GOT3 (cell line): ENCODE measurements at places on chromosomes 6 and 20.

GRCh38 chr6:1099264-1099663 is 212.6 kb upstream of the FOXQ1 start:
- no peak for DNase-seq

DNA sequence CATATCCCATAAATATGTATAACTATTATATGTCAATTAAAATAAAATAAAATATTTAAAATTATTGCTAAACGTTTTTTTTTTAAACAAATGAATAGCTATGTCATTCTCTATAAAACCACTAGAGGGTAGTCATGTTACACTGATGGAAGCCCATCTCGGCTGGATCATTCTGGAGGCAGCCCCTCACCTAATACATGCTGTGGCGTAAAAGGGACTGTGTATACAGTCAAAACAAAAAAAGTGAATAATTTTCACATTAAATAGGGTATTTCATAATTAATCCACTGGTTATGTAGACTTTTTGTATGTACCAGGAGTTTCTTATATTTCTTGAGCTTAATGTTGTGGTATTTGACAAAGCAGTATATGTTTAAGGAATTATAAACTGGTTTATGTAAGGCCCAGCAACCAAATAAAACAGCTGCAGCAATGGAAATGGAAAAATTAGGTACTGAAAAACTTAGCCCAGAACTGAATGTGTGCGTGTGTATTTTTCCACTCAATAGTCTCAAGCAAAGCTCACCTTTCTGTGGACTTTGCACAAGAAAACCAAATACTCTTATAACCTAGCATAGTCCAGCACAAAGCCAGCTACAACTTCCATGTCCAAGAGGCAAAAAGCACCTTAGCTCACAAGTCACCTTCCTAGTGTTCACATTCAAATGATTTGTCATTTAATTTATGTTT is 81.7 kb downstream of the COL9A1 start:
- no peak for DNase-seq

DNA sequence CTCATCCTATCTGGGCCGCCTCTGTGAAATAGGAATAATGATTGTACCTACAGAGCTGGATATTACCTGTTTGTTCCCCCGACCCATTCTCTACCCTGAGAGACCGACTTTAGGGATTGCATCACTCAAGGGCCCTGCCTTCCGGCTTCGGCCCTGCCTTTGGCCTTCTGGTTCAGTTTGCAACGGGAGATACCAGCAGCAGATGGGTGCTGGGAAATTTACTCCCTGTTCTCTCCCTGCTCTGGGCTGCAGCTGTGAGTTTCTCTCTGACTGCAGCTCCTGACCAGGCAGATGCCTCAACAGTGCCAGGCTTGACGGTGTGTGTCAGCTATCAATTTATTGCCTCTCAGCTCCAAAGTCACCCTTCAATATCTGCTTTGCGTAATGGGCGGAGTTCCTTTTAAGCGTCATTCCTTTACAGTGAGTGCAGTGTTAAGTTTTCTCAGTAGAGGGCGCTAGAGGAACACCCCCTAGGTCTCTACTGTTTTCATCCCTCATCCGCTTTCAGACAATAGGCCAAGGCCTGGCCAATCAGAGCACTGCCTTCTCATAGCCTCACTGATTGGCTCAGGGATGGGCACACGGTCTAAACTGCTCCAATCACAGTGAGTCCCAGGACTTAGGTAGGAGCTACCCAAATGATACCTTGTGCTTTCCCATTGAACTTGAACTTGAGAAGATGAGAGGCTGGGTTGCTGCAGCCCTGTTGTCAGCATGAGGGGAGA is 30.0 kb downstream of the KCNG1 start:
- DNase-seq = no peak

DNA sequence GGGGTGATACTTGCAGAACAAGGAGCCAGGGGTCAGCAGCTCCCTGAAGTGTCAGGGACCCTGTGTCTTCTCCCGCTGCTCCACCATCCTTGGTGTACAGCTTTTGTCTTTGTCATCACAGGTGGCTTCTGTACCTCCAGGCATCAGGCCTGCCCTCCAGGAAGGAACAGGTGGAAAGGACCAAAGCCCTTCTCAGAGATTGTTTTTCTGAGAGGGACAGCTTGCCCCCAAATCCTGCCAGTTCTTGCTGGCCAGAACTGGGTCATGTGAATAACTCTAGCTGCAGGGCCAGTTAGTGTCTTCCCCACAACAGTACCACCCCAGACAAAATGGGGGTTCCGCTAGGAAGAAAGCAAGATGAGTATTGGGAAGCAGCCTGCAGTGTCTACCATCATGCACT is 31.4 kb downstream of the SNPH start:
- DNase-seq = no peak

DNA sequence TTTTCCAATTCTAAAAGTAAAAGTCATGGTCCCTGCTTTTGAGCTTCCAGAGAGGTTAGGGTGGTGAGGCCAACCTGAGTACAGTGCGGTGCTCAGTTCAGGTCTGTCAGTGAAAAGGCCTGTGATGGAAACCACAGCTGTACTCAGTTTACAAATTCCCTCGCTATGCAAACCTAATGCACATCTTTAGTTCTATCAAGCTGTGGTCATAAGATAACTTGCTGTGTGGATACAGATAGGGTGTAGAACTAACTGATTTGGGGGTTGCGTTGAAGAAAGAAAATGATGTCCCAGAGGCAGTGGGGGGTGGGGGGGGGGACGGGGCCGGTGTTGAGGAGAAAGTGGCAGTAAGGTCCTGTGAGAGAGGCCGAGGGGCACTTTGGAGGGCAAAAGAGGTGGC is 22.8 kb upstream of the MBOAT1 start:
- no peak for DNase-seq

DNA sequence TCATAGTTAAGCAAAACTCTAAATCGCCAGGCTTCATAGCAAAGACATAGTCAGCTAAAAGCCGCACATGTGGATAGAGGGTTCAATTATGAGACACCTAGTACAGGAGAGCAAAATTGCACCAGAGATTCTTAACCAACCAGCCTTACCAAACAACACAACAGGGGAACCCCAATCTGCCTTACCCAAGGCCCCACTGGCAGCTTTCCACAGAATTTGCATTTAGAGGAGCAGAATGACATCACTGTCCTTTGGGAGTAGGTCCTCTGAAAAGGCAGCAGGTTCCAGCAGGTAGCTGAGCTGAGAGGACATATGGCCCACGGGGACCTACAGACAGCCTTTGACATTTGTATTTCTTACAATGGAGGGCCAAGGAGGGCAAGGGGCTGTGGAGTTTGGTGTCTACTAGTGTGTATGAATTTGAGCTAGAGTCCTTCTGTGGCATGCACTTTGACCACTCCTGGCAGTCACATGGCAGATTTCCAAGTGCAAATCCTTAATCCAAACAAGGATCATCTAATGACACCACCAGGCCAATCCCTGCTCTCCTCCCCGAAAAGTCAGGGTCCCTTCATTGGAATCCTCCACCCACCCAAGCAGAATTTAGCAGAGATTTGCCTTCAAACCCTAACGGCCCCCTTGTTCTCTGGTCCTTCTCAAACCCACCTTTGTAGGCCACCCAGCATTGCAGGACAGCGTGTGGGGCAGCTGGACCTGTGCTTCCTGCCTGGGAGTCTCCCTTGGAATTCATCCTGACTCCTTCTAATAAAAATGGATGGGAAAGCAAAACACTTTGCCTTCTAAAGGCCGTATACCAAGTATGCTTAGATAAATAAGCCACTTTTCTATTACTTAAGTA is 171.2 kb upstream of the SUPT3H start:
- DNase-seq = no peak

DNA sequence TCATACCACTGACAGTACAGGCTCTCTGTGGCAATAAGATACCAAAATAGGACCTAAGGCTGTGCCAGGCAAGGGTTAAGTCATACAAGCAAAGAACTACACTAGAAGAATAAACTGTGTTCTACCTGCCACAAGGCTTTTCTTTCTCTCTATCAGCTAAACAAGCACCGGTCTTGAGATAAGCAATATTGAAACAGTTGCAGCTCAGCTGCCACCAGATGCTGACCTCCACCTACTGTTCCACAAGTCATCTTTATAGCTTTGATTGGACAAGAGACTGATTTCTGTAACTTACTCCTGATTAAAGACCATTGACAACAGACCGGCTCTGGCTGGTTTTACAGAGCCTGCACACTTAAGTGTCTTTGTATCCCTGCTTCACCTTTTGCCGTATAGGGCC is 24.1 kb downstream of the SCP2D1 start:
- DNase-seq = no peak

DNA sequence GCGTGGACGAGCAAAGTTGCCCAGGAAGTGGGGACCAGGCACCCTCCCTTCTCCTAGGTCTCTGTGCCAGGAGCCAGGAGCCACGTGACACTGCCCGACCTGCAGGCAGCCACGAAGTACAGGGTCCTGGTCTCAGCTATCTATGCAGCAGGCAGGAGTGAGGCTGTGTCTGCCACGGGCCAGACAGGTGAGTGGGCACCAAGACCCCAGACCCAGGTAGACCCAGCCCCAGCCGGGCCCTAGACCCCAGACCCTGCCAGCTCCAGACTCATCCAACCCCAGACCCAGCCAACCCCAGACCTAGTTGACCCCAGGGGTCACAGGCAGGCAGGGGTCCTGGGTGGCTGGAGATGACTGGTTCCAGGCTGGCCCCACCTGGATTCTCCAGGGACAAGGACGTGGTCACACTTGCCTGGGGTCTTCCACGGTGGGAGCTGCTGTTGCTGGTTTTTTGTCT is 21.1 kb downstream of the COL20A1 start:
- no peak for DNase-seq

- DNase-seq = no peak
Observed at GRCh38 chr6:99285881-99286280, 63.6 kb downstream of the FAXC start.

DNA sequence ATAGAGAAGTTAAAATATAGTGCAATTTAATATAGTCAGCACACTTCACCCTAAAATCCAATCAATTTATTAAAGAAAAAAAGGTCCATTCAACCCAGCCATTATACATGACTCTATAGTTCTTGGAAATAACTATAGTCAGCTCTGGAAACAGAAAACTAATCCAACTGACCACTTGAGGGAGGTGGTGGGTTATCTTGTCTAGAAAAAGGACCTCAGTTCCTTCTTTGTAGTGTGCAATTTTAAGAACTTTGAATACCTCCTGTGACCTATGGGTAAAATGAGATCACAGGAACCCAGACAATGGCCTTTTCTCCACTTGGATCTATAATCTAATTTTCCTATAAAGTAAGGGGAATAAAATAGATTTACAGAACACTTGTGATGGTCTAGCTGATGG is 163.6 kb upstream of the CENPW start:
- no peak for DNase-seq

GRCh38 chr6:137403855-137404254 is 90.3 kb downstream of the OLIG3 start:
- DNase-seq = no peak

DNA sequence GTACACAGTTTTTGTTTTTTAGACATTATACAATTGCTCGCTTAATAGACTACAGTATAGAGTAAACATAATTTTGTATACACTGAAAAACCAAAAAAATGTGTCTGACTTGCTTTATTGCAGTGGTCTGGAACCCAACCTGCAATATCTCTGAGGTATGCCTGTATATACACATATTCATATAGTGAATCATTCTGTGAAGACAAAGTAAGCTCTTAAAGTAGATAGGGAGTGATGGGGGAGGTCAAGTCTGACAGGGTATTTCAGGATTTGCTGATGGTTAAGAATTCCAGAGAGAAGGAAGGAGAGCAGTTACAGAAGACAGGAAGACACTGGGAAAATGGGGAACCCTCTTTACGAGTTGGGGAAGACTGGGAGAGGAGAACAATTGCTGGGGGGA is 417.9 kb downstream of the CD109 start:
- DNase-seq = no peak

DNA sequence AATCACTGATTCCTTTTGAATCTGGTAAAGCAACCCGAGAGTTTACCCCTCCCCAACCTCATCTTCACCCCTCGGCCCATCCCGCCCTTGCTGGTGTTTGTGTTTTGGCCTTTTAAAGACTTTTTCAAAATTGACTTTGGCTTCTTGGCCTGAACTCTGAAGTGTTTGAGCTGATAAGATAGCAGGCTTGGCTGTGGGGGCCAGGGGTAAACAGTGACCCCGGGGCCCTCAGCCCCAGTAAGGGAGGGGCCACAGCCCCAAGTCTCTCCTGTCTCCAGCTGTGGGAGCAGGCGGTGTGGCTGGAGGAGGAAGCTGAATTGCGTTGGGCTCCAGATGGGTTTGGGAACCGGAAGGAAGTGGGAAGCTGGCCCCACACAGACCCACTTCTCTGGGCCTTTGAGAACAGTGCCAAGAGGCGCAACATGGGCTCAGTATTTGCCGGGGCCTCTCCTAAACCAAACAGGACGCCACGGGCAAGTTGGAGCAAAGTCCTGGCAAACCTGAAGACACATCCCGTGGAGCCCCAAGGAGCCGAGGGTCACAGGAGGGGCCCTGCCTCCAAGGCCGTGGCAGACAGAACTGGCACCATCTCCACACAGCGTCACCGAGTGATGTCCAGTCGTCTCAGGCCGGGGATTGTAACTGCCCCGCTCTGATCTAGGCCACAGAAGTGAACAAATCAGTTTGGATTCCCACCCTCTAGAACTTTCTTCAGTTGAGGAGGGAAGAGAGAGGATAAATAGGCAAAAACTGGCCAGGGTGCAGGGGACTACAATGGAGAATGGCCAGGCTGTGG is 54.3 kb upstream of the PTPN1 start:
- DNase-seq = no peak

GRCh38 chr6:137413482-137413881 is 80.7 kb downstream of the OLIG3 start:
- no peak for DNase-seq

DNA sequence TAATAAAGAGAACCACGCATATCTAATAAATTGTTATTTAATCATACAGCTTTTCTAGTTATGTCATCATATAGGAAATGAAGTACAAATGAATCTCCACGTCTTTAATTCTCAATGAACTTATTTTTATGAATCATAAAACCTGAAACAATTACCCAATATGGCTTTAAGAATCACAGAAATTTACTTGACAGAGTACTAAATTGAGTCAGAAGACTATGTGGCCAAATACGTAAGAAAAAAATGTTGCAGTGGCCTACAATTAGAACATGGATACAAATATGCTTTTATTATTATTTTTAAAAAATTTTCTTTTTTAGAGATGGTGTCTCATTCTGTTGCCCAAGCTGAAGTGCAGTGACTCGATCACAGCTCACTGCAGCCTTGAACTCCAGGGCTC is 584.7 kb upstream of the SLC35B3 start:
- no peak for DNase-seq

DNA sequence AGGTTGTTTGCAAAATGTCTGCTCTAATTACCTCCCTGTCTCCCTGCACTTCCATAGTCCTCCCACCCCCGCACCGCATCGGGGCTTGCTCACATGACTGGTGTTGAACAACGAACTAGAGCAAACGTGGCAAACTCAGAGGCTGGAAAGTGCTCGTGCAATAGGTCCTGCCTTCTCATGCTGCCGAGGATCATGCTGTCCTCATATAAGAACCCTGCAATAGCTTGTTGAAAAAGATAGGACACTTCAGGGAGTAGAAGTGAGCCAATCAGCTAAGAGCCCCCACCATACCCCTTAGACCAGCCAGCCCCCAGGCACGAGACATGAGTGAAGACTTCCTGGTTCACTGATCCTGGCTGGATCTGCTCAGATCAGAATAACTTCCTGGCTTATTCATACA is 219.2 kb downstream of the C6orf118 start:
- no peak for DNase-seq

GRCh38 chr20:53819973-53820451 is 226.4 kb upstream of the ZNF217 start:
- DNase-seq = no peak
